ENCODE measurements at places on chromosomes 11 and 22.

- DNase-seq = no peak
Observed at GRCh38 chr11:62536301-62536957, 10.2 kb downstream of the AHNAK start.

- DNase-seq = no peak
Observed at GRCh38 chr11:126647735-126648134, 292.2 kb downstream of the ST3GAL4 start.

DNA sequence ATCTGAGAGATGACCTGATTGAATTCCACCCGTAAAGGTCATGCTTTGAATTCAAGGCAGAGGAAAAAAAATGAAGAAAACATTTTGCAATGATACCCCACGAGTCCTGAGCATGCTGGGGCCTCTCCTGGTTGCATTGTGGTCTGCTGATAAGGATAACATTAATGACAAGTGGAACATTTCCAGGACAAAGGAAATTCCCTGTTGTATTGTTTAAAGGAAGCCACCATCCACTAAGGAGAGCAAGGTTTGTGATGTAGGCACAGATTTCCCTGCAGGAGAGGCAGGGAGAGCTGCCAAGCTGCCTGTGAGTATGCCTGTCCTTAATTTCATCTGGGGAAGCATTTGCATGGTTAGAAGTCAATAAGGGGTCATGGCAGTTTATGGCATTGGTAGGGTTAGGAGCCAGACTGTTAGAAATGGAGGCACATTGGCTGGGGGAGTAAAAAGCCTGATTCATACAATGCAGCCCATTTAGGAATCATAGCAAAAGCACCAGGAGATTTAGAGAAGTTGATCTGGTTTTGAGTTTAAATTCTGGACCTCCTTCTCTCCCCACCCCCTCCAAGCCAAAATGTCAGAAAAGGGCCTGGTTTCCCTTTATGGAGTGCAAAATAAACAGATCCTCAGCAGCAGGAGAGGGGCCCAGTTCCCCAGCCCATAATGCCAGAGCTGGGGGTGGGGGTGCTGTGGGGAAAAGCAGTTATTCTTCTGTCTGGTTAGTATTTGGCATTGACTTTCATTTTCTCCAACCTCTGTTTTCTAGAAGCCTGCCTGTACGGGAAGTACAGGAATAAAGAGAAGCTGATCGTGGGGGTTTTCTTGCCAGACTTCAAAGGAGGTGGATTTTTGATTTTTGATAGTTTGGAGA is 22.1 kb downstream of the FLI1 start:
- no peak for DNase-seq

- DNase-seq = no peak
Observed at GRCh38 chr22:17732251-17732854, 41.9 kb downstream of the BID start.
